ENCODE measurements at places on chromosomes 1 and 21.

DNA sequence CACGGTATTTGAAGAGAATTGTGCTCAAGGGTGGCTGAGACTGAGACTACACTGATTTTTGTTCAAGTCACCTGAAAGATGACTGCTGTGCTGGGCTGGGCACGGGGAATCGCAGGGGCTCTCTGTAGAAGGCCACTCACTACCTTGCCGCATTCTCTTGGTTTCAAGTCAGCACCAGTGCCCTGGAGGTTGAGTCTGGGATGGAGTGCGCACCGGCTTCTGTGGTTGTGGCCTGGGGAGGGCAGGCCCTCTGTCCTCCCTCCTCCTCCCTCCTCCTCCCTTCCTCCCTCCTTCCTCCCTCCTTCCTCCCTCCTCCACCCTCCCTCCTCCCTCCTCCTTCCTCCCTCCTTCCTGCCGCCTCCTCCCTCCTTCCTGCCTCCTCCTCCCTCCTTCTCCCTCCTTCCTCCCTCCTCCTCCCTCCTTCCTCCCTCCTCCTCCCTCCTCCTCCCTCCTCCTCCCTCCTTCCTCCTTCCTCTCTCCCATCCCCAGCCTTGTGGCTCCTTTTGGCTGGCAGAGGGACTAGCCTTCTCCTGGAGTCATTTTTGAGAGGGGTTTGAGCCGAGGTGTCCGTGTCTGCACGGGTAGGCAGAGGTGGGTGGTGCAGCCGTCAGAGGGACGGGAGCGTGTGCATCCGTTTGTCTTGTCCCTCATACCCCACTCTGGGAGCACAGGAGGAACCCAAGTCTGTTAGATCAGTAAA, 9.5 kb downstream of the RER1 start:
- DNase-seq, result no peak

DNA sequence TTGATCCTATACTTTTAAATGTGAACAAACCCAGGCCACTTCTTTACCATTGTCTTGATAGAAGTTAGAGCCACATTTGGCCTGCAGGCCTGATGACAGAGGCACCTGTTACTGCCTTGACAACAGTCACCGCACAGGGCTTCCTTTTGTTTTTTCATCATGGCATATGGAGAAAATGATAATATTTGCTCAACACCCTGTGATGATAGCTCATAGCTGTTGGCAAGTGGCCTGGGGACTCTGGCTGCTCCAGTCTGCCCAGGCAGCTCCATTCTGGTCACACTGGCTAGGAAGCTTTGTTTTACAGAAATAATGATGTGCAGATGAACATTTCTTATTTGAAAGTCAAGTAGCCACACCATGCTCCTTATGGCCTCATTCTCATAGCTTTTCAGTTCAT, 89.6 kb upstream of the GPR88 start:
- DNase-seq, result no peak

- DNase-seq, result no peak
Measured at GRCh38 chr1:150778409-150778808, 12.8 kb upstream of the CTSS start.

GRCh38 chr1:187396226-187396625, 567.5 kb downstream of the PLA2G4A start:
- no peak for DNase-seq

GRCh38 chr1:84869720-84870119, 23.3 kb downstream of the LPAR3 start:
- no peak for DNase-seq

- no peak for DNase-seq
Measured at GRCh38 chr1:247376659-247377058, 39.3 kb upstream of the NLRP3 start.
